ENCODE measurements at places on chromosomes 5 and 9.

DNA sequence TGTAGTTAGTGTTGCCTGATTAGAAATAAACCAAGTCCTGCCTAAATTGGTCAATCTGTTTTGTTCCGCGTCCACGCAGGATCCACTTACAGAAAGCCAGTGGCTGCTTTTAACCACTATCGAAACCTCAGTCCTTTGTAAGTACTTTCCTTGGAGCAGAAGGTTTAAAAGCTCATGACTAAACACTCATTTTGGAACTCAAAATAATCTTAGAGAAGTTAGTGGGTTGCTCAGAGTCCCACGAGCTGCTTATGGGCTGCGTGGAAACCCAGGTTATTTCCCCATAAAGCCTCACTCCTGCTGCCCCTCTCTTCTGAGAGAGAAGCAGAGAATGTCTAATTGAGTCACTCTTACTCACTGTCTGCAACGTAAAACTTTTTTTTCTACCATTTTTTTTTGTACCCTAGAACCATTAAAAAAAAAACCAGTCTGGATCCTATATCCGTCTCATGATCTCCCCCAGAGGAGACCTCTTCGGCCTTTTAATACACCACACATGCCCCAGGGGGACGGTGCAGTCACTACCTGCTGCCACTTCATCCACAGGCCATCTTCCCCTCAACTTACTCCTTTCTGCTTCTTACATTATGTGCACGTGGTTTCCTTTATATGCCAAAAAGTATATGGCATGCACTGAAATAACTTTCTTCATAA, 7.6 kb downstream of the BASP1 start:
- DNase-seq: no peak

DNA sequence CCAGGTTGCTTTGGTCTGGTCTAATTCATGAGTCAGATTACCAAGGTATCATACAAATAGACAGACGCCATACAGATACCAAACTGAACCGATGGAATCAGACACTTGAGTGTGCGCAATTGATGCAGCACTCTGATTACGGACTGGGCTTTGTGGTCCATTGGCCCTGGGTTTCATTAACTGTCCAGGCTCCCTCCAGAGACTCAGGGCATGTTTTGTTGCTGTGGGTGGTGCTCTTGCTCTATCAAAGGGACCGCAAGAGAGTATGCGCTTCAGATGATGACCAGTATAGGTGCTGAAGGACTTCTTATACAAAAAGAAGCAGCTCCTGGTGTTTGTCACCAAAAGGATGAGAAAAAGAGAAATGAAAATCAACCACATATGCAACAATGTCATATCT, 36.9 kb upstream of the ANKRD55 start:
- no peak for DNase-seq

- DNase-seq: no peak
These were observed 3.2 kb upstream of the IL12B start for GRCh38 chr5:159333545-159333925.

GRCh38 chr9:33778700-33779351, 16.5 kb upstream of the PRSS3 start:
- no peak for DNase-seq

GRCh38 chr5:53339962-53340540, 140.4 kb upstream of the FST start:
- no peak for DNase-seq
